B cell (primary cell): ENCODE measurements at places on chromosomes 4 and X. TPM values are rescaled to one million over a fixed set of nuclear protein-coding genes. Genes with fewer than 3 reads are reported as not detected.

GRCh38 chr4:128818442-128818841 is 8.9 kb downstream of the JADE1 start:
- no peak for DNase-seq

GRCh38 chrX:16762579-16762978 is 23.7 kb upstream of the TXLNG start:
- no peak for DNase-seq

- DNase-seq: no peak
Measured at GRCh38 chrX:39475372-39475771, 622.4 kb downstream of the BCOR start.

GRCh38 chrX:19005909-19006308 is 22.0 kb upstream of the PHKA2 start:
- DNase-seq: no peak

GRCh38 chrX:13153796-13154195 is 109.4 kb upstream of the FAM9C start:
- DNase-seq: no peak

GRCh38 chr4:46277165-46277951 is 112.6 kb downstream of the GABRA2 start:
- DNase-seq: no peak

DNA sequence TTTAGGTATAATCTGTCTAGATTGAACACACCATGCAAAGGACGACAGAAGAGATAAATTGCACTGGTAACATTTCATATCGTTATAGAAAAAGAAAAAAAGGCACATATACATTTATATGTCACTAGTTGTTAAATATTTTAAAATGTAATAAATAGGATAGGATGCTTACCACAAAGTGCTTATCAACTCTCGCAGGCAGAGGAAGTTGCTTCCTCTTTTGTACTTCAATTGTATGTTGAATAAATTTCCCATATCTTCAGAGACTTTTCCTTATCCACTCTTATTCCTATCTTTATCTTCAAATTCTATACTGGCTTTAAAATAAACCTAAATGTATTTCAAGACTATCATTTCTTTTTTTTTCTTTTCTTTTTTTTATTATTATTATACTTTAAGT is 163.3 kb upstream of the SPOCK3 start:
- DNase-seq: no peak

MECP2 gene
- 113 and 122 TPM in 2 replicates for total RNA-seq

LRCH2 gene
- total RNA-seq: not detected in 2 replicates

AADAT gene
- total RNA-seq: not detected in 2 replicates
